ENCODE measurements at places on chromosomes 2 and 18.

DNA sequence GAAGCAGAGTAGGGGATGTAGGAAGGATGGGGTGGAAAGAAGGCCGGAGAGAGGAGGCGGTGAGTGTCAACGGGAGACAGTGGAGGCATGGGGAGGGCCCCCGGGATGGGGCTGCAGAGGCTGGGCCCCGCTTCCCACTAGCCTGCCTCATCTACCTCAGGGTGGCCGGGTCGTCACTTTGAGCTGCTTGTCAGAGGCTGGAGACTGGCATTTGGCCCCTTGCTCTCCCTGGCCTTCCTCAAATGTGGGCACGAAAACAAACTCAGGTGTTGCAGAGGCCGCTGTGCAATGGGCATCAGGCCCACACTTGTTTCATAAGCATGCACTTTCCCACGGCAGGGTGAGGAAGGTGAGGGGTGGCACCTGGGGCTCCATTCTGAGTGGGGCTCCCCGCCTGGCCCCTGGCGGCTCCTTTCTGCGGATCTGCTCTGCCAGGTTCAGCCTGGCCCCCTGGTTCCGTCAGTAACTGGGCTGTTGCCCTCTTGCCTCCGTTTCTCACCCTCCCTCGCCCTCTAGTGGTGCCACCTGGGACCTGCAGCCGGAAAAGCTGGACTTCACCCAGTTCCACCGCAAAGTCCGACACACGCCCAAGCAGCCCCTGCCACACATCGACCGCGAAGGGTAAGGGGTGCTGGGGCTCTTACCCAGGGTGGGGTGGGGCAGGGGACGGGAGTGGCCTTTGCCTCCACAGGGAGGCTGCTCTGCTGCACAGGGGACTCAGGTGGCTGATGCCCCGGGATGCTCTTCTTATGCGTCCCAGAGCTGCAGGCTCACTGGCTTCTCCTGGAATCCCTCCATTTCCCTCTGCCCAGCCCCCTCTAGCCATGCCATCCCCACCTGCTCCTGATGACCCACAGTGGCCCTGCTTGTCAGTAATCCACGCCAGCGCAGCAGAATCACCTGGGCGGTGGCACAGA, 125.4 kb downstream of the CTIF start:
- DNase-seq: no peak

GRCh38 chr2:219422952-219423534, 4.9 kb downstream of the DES start:
- no peak for DNase-seq

GRCh38 chr2:20050646-20051531, 539 bp downstream of the LAPTM4A start:
- DNase-seq: no peak

GRCh38 chr2:163675388-163675787, 60.4 kb downstream of the FIGN start:
- DNase-seq: no peak

GRCh38 chr2:200077838-200078237, 122.5 kb downstream of the MAIP1 start:
- no peak for DNase-seq

DNA sequence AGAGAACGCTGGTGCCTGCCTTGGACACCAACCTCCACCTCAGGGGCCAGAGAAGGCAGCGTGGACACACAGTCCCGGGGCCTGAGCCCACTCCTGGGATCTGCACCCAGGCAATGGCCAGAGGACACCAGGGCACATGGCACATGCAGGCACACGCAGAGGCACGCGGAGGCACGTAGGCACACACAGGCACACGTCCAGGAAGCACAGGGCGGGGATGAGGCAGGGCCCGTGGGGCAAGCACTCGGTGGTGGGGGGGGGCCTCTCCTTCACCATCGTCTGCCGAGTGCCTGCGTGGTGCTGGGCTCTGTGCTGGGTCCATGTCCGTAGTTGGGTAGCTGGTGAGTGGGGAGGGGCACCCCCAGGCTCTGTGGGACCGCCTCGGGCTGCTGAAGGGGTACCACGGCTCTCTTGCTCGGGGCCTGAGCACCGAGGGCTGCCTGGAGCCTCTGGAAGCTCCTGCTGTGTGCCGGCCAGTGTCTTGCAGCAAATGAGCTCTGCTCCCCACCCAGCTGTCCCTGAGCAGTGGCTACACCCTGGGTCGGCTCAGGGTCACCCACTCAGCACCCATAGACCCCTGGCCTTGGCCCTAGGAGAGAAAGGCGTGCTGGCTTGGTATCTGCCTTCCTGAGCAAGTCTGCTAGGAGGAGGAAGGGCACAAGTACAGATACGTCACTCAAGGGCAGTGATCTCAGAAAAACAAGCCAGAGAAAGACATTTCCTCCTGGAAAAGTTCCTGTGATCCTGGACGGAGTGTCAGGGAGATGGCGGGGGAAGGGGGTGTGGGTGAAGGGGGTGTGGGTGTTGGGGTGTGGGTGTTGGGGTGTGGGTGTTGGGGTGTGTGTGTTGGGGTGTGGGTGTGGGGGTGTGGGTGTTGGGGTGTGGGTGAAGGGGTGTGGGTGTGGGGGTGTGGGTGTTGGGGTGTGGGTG, 26.4 kb downstream of the RTP5 start:
- DNase-seq: peak; percentile 57

- DNase-seq: no peak
Observed at GRCh38 chr2:223801736-223802135, 35.6 kb downstream of the AP1S3 start.

DNA sequence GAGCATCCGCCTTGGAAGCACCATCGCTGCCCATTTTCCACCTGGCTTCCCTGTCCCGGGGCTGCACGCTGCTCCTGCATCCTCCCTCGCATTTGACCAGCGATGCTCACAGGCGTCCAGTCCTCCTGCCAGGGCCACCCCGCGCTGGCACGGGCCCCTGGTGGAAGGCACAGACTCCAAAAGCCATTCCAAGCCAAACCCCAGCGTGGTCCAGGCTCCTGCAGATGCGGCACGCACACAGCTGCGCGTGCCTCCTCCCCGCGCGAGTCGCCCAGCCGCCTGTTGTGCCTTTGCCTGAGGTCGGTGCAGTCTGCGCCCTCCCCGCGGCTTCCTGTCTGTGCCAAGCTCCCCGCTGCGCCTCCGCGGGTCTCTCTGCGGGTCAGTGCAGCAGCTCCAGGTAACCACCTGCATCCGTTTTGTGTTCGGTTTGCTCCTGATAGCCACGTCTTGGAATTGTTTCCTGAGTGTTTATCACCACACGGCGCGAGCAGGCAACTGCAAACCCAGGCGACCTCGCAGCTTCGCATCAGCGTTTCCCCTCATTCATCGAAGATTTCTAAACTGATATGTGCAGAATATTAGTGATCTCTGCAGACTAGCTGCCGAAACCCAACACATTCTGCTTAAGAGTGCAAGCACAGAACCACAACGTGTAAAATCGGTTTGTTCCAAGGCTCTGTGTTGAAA, 65.2 kb upstream of the SALL3 start:
- DNase-seq: no peak

GRCh38 chr2:86344404-86344803, 7.0 kb upstream of the REEP1 start:
- no peak for DNase-seq

DNA sequence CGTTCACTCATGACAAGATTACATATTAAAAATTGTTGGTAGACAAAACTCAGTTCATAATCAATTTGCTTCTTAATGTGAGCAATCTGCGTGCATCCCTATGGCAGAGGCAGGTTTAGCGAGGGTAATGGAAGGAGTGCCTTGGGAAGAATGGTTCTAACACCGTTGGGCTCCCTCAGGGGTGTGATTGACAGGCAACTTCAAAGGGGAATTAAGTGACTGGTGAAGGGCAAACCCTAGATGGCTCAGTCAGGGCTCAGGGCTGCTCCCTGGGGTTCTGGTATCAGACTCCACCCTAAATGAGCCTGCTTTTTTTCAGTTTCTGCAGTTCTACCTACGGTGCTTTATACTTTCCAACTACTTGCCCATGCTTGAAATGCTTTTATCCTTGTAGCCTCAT, 419.5 kb upstream of the CELF4 start:
- no peak for DNase-seq

- DNase-seq: no peak
Observed at GRCh38 chr2:67564076-67564475, 166.9 kb downstream of the ETAA1 start.

GRCh38 chr2:14513903-14514302, 118.6 kb upstream of the LRATD1 start:
- no peak for DNase-seq

- DNase-seq: no peak
Observed at GRCh38 chr2:28661589-28662001, 90.0 kb upstream of the PPP1CB start.

- DNase-seq: no peak
Observed at GRCh38 chr2:142139384-142139783, 8.6 kb upstream of the LRP1B start.

DNA sequence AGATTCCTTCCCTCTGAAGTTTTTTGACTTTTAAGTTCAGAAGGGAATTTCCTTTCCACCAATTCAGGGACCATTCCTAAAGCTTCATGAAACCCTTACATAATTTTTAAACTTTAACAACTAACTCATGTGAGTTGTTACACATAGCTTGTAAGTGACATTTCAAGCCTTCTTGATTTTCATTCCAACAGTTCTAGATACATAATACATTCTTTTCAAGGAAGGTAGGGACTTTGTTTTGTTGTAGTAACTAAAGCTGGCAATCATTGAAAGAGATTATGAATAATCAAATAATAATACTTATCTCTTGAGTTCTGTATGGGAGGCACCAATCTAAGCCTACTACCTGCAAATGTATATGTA, 45.4 kb downstream of the SETBP1 start:
- DNase-seq: no peak

- no peak for DNase-seq
Observed at GRCh38 chr2:198054299-198054698, 249.9 kb downstream of the PLCL1 start.

- DNase-seq: no peak
Observed at GRCh38 chr2:84515788-84516187, 510 bp upstream of the DNAH6 start.

DNA sequence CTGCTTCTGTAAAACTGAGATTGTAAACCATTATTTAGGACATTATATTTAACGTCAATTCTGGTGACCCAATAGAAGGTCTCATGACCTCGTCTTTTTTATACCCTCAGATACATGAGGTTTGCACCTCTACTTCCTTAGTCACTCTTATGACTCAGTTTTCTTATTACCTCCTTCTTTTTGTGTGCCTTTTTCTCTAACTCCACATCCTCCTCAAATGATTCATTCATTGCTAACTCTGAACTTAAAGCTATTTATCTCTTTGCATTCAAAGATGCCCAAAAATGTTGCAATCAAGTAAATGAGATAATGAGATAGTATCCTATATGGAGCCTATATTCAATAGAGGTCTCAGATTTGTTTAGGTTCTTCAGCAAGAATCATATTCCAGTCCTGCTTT, 121.0 kb upstream of the KYNU start:
- DNase-seq: no peak

DNA sequence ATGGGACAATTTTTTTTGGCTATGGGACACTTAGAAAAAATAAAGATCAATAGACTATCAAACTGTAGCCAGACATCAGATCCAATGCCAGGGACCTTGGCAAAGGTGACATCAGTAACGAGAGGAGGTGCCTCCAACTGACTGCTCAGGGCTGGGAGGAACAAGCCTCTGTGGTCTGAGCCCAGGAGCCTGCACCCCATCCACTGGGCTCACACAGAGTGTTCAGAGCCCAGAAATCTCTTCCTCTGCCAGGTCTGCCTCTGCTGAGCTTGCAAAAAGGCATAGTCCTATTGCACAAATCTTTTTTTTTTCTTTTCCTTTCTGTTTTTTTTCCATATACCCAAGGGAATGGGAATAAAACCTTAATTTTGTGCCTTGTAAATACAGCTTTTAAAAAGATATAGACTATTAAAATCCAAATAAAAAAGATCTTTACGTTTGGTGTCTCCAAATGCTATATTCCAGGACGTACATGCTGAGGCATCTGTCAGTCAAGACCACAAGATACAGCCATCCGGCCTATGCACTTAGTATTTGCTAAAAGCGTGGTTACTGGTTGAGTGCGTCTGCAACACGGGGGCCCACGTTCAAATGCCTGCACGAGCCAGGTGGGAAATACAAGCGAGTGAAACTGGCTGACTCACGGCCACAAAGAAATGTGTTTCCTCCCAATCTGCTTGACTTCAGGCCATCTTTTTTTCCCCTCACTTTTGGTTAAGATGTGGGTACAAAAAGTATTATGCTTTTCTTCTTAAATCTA, 7.8 kb upstream of the ARHGAP25 start:
- no peak for DNase-seq

GRCh38 chr2:3148716-3149115, 228.9 kb downstream of the EIPR1 start:
- no peak for DNase-seq

DNA sequence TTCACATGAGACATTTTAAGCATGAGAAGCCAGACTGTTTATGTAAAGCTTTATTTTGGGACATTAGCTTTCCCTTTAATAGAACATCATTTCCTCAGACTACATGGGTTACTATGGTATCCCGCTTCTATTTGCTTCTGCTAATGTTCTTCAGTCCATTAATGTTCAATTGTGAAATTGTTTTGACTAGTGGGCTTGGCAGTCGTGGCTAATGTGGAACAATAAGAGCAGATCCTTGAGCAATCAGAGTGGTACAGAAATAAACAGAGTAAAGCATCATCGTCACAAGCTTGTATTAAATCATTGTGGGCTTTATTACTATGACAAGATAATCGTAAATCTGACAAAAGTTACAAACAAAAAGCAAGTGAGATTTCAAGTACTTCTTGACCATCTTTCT, 60.2 kb downstream of the PDE1A start:
- DNase-seq: no peak
